ENCODE measurements at places on chromosomes 13 and 19. TPM values are rescaled to one million over a fixed set of nuclear protein-coding genes. Genes with fewer than 3 reads are reported as not detected.

Gene ELL
- 20.9 TPM for total RNA-seq

Gene ZNF85
- total RNA-seq: 24.2 TPM

Gene CLEC11A
- 1.5 TPM for total RNA-seq

Gene SERTM1
- not detected for total RNA-seq

Gene RELB
- total RNA-seq: 16.8 TPM

- no peak for DNase-seq
Observed at GRCh38 chr13:74977498-74977897, 504.5 kb downstream of the TBC1D4 start.

GRCh38 chr19:19010551-19010950, 22.8 kb downstream of the SUGP2 start:
- no peak for DNase-seq

DNA sequence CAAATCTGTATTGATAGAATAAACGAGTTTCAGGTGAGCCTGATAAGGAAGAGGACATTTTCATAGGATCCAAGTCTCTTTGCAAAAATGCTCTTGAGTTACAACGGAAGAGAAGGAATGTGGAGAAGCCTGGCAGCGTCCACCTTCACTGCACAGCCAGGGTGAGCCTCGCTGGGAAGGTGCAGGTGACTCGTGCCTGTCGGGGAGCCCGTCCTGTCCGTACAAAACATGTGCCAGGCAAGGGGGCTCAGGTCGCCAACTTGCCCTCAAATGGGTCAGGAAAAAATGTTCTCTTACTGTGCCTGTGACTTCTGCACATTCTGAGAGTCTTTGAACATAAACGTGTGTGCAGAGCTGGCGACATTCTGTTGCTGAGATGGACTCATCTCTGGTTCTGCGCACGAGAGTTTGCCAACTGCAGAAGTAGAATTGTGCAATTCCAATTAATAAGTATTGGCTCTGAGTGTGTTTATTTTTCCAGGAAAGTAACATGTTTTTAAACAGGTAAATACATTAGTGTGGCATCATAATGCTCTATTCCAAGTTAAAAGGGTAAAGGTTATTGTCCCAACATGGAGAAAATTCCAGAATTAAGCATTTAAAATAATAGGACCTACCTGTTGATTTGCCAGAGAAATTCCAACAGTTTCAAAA, 28.6 kb downstream of the NAXD start:
- no peak for DNase-seq

GRCh38 chr13:25232937-25233515, 54.3 kb downstream of the MTMR6 start:
- DNase-seq: no peak

GRCh38 chr19:49503582-49503962, 7.3 kb downstream of the RPS11 start:
- DNase-seq: no peak

DNA sequence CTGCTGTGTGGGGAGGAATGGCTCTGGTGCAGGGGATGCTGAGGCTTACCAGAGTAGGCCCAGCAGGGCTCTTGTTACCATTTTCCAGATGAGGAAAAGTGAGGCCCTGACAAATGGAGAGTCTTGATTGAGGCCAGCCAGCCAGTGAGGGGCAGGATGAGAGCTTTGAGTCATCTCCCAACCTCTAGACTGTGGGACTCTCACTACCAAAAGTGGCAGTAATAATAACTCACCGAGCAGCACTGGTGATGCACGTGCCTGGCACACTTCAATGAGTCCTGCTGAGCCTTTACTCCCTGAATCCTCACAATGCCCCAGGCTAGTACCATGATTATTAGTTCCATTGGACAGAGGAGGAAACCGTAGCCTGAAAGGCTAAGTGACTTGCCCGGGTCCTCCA, 7.8 kb downstream of the CIC start:
- no peak for DNase-seq

- no peak for DNase-seq
Observed at GRCh38 chr13:65605396-65605795, 1624.7 kb downstream of the PCDH9 start.
